ENCODE measurements at places on chromosomes 12 and 14.

DNA sequence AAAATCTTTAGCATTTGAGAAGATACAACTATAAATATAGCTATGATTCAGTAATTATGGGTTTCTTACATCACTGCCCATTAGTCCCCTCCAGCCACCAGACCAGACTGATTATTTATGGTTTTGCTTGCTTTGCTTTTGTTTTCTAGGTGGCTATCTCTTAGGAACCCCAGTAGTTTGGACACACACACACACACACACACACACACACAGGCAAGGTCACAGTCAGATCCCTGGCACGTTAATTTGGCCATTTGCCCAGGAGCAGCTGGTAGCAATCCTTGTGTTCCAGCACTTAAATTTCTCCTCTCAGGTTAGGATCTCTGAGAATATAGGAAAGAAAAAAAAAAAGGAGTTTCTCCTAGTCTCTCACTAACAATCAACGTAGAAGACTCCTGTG, 90.2 kb upstream of the RESF1 start:
- peak; percentile 10 for DNase-seq

DNA sequence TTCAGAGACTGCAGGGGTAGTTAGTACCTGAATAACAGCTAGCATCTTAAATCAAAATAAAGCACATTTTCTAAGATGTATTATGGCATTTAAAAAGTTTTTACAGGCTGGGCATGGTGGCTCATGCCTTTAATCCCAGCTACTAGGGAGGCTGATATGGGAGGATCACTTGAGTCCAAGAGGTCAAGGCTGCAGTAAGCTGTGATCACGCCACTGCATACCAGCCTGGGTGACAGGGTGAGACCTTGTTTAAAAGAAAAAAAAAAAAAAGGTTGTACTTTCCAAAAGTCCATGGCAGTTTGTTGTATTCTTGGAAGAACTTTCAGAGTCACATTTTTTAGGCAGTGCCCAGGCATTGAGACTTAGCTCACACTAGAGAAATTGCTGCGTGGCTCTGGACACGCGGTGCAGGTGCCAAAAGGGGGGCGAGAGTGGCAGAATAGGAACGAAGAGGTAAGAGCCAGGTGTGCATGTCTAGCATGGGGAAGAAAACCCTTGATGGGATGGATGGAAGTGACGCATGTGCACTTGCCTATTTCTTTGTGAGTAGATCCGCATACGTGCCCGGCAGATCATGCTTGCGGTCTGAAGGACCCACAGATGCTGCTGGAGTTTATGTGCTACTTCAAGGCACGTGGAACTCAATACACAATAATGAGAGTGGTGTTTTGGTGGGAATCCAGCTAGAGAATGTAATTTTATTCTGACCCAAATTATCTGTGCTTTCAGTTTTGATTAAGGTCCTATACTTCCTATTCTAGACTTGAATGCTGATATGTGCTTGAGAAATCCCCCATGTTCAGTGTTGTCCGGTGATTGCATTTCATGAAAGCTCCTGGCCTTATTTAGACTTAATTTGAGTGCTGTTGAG, 11.9 kb downstream of the ANKRD13A start:
- no peak for DNase-seq

DNA sequence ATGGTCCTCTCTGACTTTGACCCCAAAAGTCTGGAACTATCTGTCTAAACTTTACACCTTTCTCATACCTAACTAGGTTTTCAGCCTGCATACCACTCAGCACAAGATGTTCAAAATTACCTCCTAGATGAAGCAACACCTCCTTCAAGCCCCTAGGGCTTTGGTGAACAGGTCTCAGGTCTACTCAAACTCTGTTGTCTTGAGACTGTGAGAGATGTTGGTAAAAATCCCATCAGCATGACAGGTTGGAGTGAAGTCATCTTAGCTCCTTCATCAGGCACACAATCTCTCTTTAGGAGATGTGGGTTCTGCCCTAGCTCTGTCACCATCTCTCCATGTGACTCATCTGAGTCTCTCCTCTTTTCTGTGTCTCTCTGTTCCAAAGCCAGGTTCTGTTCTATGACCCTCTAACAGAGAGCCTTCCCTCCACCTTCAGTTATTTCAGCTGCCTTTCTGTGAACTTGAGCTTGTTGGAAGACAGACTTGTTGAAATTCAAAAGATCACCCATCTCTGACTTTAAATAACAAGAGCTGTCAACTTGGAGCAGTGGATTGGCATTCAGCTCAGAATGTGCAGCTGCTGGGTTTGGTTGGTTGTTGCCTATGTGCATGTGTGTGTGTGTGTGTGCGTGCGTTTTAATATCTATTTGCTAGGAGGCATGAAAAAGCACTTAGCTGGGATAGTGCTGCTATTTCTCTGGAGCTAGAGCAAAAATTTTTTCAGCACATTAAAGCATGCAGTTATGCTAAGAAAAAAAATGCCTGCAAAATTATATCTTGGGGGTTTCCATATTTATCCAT, 130.7 kb downstream of the CRACR2A start:
- DNase-seq, result no peak

GRCh38 chr14:54658836-54659235, 91.9 kb downstream of the SAMD4A start:
- no peak for DNase-seq

DNA sequence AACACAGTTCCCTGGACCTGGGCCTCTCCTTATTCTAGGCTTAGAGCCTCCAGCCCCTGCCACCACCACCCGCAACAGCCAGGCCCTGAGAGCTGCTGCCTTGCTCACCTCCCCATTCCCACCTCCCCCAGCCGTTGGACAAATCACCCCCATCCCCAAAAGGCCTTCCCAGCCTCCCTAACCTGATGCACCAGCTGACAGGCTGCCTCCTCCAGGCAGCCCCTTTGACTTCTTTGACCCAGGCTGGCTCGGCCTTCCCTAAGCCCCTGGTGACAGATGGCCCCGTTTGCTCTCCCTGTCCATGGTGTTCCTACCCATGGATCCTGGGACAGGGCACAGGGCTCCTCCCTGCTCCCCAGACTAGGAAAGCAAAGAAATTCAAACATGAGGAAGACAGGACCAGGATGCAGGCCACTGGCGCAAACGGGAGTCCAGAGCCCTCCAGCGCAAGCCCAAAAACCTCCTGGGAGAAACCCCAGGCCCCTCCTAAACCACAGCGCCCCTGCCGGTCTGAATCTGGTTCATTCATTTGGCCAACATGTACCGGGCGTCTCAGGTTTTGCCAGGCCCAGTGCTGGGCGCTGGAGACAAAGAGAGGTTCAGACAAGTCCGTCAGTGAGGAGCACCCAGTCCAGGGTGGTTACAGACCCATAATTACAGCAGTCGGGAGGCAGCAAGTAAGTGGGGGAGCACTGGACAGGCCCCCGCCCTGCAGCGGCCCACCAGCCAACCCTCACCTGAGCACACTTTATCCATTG, 2.4 kb downstream of the AKT1 start:
- DNase-seq, result no peak

DNA sequence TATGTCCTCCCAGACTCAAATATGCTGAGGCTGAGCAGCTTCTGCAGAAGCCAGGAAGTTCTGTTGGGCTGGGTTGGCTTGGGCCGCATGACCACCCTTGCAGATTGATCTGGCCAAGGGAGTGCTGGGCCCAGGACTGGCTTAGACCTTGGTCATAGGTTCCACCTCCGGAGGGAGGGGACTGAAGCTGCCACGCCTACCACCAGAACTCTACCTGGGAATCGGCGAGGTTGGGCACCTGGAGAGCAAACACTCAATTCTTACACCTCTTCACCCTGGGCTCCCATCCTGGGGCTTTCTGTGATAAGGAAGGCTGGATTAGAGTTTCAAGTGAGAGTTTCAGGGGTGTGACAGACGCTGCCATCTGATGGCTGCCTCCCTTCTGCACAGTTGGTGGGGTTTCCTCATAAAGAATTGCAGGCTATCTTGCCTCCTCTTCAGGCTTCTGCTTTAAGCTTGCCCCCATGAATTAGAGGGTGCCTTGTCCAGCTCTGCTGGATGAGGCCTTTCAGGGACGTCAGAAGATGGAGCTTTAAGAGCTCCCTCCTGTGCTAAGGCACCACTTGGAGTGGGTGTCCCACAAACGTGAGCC, 5.8 kb downstream of the SLC24A4 start:
- DNase-seq, result no peak

- no peak for DNase-seq
Observed at GRCh38 chr12:1576410-1577241, 17.8 kb downstream of the FBXL14 start.

DNA sequence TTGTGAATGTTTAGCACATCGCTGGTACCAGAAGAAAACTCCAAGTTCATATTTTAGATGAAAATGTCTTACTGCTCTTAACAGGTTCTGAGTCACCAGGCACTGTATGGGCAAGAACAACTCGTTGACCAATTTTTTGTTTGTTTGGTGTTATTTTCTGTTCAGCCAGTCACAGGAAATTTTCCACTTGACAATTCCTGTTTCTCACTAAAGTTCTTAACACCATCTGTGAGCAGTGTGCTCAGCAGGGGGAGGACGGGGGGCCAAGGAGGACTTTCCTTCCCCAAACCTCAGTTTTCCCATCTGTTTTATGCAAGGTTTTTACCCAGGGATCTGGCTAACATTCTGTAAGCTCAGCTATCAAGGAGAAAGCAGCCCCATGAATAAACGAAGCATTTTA, 3.0 kb downstream of the NUAK1 start:
- no peak for DNase-seq

DNA sequence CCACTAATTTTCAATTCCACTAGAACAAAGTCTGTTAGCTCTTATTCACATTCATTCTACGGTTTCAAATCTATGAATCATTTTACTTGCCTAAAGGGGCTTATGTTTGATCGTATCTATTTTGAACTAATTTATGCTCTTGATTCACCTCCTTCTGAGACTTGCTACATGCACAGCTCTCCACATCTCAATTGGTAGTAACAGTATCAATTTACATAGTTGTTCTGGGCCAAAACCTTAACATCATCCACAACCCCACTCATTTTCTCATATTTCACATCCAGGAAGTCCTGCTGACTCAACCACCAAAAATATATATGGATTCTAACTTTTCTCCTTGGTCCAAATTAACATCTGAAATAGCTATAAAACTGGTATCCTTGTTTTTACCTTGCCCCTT, 208.6 kb downstream of the RASSF9 start:
- no peak for DNase-seq

- no peak for DNase-seq
Observed at GRCh38 chr12:100877776-100878175, 83.2 kb downstream of the ANO4 start.

DNA sequence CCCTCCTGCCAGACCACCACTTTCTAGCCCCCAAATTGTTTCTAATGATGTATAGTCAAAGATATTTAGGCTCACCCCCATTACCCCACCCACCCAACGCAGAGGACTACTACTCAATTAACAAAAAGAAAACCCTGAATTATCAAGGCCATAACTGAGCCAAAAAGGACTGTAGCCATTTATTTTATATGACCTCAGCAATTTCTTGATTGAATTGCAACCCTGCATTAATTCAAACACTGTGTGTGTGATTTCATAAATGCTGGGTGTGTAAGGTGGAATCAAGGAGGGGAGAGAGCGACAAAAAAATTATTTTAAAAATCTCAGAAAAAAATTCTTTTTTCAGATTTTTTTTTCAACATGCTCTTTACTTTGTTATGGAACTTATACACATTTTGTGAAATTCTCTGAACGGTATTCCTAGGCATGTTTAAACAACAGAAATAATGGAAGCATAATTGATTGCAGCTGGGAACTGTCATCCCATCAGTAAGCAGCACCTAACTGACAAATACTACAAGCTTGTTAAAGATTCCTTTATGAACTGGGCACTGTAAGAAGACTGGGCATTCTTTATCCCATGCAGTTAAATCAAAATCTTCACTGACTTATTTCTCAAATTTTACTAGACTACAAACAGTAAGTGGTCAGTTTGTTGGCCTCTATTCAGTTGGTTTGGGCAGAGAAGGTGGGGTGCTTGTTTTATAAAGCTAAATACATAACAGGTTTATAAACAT, 179.1 kb downstream of the SOX5 start:
- DNase-seq, result no peak

GRCh38 chr14:93691042-93691780, 97.1 kb downstream of the PRIMA1 start:
- DNase-seq, result no peak

Measured in NCI-H524 treated with DMSO at 0.1 percent for 48 hours (cell line).